Esophagus muscularis mucosa (tissue), 4 donors: ENCODE measurements at places on chromosomes 13 and 19. TPM values are rescaled to one million over a fixed set of nuclear protein-coding genes. Genes with fewer than 3 reads are reported as not detected.

Gene CAPN12
- 2.1 TPM for total RNA-seq

- DNase-seq, result no peak
- H3K4me3 ChIP-seq, result peak within 1 kb of the TSS; percentile 72
- H3K27me3 ChIP-seq, result peaks cover 9% of the 10 kb centered on the region
- no peak within 1 kb of the TSS for H3K27ac ChIP-seq
Observed at GRCh38 chr19:35868172-35868822, at the start of gene APLP1. Gene APLP1, plus strand, starts transcription at chr19:35868574. Its CDS starts 63 bp downstream, at chr19:35868637.

DNA sequence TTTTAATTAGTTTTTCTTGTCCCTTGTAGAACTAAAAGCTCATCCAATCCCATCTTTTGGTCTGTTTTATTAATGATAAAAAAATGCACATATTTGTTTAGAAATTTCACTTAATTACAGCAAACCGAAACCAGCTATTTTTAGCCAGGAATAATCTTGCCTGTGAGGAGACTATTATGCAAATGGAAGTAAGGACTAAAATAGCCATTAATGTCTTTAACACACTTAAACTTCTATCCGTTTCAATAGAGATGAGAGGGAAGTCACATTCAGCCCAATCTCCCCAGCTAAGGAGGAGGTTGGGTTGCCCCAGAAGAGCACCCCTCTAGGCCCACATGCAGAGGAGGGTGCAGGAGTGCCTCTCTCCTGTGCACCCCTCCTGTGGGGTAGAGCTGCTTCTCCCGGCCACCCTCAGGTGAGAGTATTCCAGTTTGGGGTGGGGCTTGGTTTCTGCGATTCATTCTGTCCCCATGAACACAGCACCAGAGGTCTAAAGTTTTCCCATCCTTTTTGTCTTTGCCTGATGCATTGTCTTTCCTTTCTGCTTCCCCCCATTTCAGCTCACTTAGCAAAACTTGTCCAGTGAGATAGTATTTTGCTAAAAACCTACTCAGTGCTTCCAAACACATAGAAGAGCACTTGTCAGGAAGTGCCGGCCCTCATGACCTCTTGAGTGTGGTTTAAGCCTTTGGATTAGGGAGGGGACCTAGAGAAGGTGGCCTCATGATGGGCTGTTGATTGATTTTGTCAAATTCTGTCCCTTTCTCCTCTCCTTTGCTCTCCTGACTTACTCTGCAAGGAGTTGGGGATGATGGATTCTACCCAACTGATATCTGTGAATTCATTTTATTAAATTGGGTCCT, 28.2 kb downstream of the FGF9 start:
- DNase-seq, result no peak
- H3K27me3 ChIP-seq, result no peaks in the 10 kb centered on the region
- no peak overlapping the region for H3K27ac ChIP-seq
- H3K4me3 ChIP-seq, result no peak overlapping the region

GRCh38 chr19:7902796-7903243, 857 bp upstream of the MAP2K7 start:
- H3K27me3 ChIP-seq, result peaks cover 11% of the 10 kb centered on the region
- H3K4me1 ChIP-seq, result peaks cover 34% of the 10 kb centered on the region
- DNase-seq, result no peak
- peaks cover 11% of the 10 kb centered on the region for H3K36me3 ChIP-seq
- peak overlapping the region; percentile 74 for H3K4me3 ChIP-seq

DNA sequence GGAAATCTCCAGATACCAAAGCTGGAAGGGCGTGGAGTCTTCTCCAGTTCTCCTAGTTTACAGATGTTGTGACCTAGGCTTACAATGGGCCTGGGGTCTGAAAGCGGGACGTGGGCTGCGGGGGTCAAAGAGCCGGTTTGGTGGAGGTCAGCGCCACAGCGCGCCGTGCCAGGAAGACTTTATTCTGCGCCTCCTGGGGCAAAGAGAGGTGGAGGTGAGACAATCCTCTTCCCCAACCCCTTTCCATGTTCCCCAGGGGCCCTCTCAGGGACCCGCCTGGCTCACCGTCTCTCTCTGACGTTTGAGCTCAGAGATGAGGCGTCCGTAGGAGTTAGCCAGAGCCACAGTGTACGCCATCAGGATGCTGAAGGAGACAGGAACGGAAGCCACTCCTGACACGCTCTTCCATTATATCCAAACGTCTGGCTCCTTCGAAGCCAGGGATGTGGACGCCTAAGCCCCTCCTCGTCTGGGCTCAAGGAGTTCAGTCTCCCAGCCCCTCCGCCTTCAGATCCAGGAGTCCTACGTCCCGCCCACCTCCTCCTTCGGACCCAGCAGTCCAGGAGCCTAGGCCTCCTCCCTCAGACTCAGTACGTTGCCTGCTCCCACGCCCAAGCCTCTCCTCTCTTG, 776 bp upstream of the LENG1 start:
- H3K4me3 ChIP-seq, result peak overlapping the region; percentile 65
- peaks cover 11% of the 10 kb centered on the region for H3K27me3 ChIP-seq
- H3K36me3 ChIP-seq, result peaks cover 28% of the 10 kb centered on the region
- H3K27ac ChIP-seq, result peak overlapping the region; percentile 92

GRCh38 chr19:6063576-6064335, 46.5 kb downstream of the RFX2 start:
- peak overlapping the region; percentile 93 for H3K27ac ChIP-seq
- no peaks in the 10 kb centered on the region for H3K27me3 ChIP-seq

DNA sequence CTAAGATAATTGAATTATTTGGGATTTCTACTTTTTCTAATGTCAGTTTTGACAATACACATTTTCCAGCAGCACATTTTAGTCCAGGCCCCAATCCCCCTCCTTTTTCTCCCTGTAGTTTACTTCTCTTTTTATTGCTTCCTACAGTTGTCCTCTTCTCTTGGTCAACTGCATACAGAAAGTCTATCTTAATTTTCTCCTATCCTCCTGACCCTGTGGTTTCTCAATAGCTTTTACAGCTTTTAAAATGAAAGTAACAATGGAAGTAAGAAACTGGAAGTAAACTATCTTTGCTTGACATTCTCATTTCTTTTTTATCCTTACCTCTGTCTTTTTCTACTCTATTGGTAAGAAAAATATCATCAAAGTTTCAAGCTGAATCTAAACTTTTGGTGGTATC, 106.5 kb upstream of the OXGR1 start:
- no peak for DNase-seq
- no peaks in the 10 kb centered on the region for H3K27me3 ChIP-seq
- H3K4me1 ChIP-seq, result no peaks in the 10 kb centered on the region
- H3K27ac ChIP-seq, result no peak overlapping the region
- H3K36me3 ChIP-seq, result no peaks in the 10 kb centered on the region

- peaks cover 61% of the 10 kb centered on the region for H3K4me1 ChIP-seq
- H3K27me3 ChIP-seq, result no peaks in the 10 kb centered on the region
- no peak overlapping the region for H3K4me3 ChIP-seq
- peak; percentile 26 for DNase-seq
Observed at GRCh38 chr13:113901642-113902041, 37.8 kb upstream of the GAS6 start.

DNA sequence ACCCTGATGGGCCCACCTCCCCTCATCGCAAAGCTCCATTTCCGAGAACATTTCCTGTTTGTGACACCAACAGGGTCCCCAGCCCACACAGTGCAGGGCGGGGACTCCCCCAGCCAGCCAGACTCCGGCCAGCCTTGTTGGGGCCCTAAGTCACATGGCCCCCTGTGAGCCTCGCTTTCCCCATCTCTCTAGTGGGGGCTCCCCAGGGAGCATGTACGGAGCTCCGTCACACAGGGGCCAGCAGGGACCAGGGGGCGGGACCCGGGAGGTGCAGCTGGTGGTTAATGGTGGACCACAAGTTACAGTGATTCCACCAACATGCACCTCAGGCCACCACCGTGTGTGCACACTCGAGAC, 1.7 kb downstream of the TBXA2R start:
- no peaks in the 10 kb centered on the region for H3K27me3 ChIP-seq
- H3K27ac ChIP-seq, result peak overlapping the region; percentile 86
- H3K4me1 ChIP-seq, result peaks cover 73% of the 10 kb centered on the region

- no peaks in the 10 kb centered on the region for H3K27me3 ChIP-seq
- DNase-seq, result no peak
- no peak overlapping the region for H3K4me3 ChIP-seq
Observed at GRCh38 chr13:62846302-62846701, 1430.7 kb upstream of the PCDH20 start.

Gene SLC7A10
- not detected for total RNA-seq

DNA sequence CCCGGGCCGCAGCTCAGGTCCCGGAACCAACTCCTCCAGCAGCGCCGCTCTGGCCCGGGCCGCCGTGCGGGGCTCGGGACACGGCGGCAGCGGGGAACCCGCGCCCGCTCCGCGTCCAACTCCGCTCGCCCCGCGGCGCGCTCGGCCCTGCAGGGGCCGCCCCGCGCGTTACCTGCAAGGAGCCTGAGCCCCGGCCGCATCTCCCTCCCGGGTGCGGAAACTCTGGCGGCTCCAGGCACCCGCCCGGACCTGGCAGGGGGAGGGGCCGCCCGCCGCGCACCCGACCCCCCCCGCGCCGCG, at the start of gene TMTC4:
TSS of gene TMTC4 (minus strand) at position 224 of the 300 bp plus-strand sequence. CDS start 4,433 bp downstream, outside the sequence.
- DNase-seq, result no peak
- no peaks in the 10 kb centered on the region for H3K27me3 ChIP-seq
- H3K36me3 ChIP-seq, result peaks cover 8% of the 10 kb centered on the region
- peaks cover 21% of the 10 kb centered on the region for H3K4me1 ChIP-seq
- H3K27ac ChIP-seq, result peak within 1 kb of the TSS; percentile 88
- peak within 1 kb of the TSS; percentile 69 for H3K4me3 ChIP-seq

DNA sequence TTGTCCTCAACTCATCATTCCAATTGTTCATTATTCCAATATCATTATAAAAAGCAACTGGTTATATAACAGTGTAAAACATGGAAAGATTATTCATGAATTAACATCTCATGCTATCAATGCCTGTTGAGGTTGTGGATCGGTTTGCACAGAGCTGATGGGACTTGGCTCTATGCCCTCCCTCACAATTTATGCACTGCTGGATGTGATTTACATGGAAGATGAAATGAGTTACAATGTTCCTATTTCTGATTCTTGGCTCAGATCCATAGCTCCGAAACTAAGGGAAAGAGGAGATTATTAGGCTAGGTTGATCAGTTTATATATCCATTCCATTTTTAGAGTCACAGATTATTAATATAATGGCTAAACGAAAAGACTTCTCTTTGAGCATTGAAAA, 38.6 kb downstream of the SCEL start:
- no peak for DNase-seq
- no peaks in the 10 kb centered on the region for H3K4me1 ChIP-seq
- H3K27me3 ChIP-seq, result no peaks in the 10 kb centered on the region
- H3K27ac ChIP-seq, result no peak overlapping the region
- H3K36me3 ChIP-seq, result no peaks in the 10 kb centered on the region

Gene ANKRD24
- total RNA-seq, result 0.66 TPM
